Stimulated activated CD4-positive, alpha-beta T cell treated with anti-CD3 and anti-CD28 coated beads, Interleukin-2, amount 100 ng/mL, for 4 hours (primary cell): ENCODE measurements at places on chromosomes 7 and 10.

DNA sequence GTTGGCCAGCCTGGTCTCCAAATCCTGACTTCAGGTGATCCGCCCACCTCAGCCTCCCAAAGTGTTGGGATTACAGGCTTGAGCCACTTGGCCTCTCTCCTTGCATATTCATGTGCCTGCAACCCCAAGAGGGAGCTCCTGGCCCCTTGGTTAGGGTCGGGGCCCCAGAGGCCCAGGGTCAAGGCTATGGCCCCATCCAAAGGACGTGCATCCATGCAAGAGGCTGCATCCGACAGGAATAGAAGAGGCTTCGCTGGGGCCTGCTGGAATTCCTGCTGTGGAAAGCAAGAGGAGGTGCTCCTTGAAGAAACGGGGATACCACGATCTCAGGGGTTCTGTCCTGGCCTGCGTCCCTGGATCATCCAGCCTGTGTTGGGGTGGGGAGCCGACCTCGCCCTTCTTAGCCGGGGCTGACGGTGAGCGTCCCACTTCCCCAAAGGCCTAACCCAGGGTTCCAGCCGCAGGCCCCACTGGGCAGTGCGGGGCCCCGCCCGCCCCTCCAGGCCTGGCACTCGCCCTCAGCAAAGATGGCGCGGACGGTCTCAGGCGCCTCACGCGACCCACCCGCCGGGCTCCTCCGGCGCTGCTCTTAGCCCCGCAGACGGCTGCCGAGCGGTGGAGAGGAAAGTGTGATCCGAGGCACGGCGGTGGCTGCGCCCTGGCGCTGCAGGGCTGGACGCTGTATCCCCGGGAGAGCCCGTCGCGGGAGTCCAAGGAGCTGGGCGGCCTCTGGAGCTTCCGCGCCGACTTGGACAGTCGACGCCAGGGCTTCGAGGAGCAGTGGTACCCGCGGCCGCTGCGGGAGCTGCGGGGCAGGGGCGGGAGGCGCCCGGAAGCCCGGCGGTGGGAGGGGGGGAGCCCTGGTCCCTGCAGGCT is 54.7 kb downstream of the ZNF727 start:
- DNase-seq = no peak

- DNase-seq = no peak
These were observed 206.8 kb upstream of the MTPN start for GRCh38 chr7:136183981-136184380.

DNA sequence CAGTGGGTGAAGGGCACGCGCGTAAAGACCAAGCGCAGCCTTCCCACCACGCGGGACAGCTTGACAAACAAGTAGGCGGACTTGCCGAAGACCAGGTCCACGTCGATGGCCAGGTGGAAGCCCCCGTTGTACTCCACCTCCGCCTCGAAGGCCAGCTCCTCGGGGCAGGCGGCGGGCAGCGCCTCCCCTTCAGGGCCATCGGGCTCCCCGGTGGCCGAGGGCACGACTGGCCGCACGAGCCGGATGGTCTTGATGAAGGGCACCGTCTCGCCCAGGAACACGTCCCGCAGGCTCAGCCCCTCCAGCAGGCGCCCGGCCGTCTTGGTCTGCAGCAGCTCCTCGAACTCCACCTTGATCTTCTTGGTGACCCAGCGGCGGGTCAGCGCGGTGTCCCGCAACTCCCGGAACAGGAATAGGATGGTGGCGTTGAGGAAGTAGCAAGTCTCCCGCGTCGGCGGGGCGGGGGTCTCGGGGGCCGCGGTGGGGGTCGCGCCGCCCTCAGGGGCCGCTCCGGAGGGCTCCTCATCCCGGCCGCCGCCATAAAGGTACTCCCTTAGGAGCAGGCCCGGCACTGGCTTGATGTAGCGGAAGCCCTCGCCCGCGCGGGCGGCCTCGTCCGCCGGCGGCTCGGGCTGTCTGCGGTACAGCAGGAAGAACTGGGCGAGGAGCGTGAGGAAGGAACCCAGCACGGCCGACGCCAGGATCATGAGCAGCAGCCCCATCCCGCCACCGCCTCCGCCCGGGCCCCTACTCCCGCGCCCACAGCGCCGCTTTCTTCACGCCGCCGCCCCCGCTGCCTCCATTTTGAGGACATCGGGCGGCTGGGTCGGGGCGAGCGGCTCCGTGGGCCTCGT is 507 bp downstream of the PDZD8 start:
- no peak for DNase-seq

DNA sequence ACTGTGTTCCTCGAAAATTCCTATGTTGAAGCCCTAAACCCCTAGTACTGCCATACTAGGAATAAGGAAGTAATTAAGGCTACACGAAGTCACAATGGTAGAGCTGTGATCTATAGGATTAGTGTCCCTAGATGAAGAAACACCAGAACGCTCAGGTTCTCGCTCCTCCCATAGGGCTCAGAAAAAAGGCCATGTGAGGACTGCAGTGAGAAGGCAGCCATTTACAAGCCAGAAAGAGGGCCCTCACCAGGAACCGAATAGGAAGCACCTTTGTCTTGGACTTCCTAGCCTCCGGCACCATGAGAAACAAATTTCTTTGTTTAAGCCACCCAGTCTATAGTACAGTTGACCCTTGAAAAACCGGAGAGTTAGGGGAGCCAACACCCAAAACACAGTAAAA is 46.2 kb downstream of the CACUL1 start:
- DNase-seq = no peak

DNA sequence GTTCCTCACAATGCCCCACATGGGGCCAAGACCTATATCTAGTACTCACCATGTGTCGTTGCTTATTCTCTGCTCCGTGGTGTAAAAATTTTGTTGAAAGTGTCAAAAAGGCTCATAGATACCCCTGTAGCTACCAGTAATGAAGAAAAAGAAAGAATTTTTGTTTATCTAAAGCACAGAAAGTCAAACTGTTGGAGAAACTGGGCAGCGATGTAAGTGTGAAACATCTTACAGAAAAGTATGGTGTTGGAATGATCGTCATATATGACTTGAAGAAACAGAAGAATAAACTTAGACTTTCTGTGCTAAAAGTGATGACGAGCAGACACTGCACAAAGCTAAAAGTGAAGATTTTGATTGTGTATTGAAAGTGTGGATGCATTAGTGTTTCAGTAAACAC is 626.6 kb upstream of the GHITM start:
- no peak for DNase-seq

DNA sequence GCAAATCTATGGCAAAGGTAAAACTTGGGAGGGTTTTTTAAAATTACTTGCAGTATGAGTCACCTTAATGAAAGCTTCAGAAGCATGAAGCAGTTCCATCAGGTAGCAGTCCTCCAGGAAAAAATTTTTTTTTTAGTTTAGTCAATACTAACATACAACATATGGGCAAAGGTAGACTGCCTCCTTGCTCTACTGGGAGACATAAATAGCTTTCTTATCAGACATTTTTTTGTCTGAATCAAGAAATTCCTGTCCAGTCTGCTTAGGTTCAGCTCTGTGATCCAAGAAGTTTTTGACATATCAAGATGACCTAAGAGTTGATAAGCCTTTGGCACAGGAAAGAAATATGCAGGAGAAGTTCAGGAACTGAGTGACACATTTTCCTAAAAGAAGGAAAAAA is 171.5 kb upstream of the TCF7L2 start:
- no peak for DNase-seq

DNA sequence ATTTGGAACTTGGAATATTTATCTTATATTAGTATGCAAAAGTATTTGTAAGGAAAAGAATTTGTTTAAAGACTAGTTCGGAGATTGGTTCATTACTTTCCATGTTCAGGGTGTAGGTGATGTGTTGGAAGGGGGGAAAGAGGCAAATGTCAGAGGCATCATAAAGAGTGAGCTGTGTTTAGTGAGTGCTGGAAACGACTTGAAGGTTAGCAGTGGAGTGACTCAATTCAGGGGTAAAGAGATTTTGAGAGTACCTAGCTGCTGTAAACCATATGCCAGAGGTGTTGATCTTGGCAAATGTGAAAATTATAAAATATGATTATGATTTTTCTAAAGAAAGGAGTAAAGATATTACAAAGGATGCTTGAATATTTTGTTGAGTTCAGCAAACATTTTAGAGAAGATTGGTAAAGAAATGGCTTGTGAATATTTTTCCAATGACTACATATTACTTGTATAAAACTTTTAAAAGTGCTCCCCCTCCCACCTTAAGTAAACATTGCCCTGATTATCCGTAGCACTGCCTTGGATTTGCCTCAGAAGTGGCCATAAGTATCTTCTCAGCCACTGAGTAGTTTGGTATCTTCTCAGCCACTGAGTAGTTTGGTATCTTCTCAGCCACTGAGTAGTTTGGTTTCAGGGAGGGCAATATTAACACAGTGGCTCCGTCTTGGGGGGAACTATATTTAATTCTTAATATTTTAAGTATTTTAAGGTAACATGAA is 51.5 kb downstream of the ZNRF2 start:
- DNase-seq = no peak

GRCh38 chr10:77507291-77507880 is 130.2 kb downstream of the KCNMA1 start:
- no peak for DNase-seq

- no peak for DNase-seq
These were observed 16.6 kb downstream of the DENND2A start for GRCh38 chr7:140623980-140624379.

DNA sequence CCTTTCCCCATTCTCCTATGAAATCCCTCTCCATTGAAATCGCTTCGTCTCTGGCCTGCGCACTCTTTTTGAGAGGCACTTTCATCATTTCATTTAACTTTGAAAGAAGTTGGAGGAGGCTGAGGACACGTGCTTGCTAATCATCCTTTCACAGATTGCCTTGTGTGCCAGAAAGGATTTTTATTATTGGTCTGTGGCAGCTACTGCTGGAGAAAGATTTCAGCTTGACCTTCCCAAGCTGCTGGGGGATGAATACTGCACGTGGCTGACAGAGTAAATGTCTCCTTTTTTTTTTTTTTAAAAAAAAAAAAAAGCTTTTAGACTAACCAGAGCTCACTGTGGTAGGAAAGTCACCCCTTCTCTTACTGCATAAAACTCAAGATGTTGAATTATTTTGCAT is 44.2 kb upstream of the KCNIP2 start:
- DNase-seq = no peak

- DNase-seq = no peak
These were observed 4.2 kb downstream of the PSAP start for GRCh38 chr10:71846816-71847215.

DNA sequence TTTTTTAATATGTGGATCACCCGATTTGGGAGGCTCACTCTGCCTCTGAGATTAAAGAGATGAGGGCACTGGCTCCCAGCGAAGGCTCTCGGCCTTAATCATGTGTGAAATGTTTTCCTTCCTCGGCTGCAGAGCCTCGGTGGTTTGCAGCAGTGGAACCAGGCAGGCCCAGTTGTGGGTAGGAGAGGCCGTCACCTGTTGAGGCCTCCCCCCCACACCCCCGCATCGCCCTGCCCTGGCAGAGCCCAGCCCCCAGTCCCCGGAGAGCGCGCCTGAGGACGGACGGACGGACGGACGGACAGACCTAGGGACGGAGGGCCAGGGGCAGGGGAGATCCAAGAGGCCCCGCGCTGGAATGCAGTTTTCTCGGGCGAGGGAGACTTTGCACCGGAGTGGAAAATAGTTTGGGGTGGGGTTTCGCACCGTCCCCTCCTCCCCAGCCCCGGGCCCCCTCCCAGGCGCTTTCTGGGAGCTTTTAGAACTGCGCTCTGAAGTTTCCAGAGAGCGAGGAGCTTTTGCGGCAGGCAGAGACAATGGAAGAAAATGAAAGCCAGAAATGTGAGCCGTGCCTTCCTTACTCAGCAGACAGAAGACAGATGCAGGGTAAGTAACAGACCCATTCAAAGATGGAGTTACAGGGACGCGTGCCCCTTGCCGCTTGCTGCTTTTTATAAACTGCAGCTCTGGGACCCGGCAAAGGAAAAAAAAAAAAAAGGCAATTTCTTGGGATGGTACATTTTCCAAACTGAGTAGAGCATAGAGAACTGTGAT is at the start of gene KIAA1217:
KIAA1217 (plus strand) TSS at position 478 of the 771 bp plus-strand sequence; CDS start at position 534, 56 bp downstream.
- no peak for DNase-seq
